HCT116 (cell line): ENCODE measurements at places on chromosomes 1 and 21. TPM values are rescaled to one million over a fixed set of nuclear protein-coding genes. Genes with fewer than 3 reads are reported as not detected.
A peak's percentile ranks its signal among the peaks of the same experiment; 100 is the strongest.

DNA sequence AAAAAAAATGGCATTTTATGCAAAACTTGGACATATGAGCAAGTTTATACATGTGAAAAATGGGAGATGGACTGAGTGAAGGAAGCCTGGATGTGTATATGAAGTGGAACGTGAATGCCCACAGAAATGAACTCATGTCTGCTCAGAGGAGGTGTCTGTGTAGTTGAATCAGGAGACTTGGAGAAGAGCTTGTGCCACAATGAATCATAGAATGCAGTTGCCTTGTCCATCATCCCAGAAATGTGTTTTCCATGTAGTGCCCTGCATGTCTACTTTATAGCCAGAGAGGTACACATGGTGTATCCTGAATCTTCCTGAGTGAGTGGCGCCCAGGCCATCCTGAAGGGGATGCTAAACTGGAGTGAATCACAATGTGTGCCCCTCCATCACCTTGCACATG, 2.6 kb upstream of the ILDR2 start:
- DNase-seq: no peak

DNA sequence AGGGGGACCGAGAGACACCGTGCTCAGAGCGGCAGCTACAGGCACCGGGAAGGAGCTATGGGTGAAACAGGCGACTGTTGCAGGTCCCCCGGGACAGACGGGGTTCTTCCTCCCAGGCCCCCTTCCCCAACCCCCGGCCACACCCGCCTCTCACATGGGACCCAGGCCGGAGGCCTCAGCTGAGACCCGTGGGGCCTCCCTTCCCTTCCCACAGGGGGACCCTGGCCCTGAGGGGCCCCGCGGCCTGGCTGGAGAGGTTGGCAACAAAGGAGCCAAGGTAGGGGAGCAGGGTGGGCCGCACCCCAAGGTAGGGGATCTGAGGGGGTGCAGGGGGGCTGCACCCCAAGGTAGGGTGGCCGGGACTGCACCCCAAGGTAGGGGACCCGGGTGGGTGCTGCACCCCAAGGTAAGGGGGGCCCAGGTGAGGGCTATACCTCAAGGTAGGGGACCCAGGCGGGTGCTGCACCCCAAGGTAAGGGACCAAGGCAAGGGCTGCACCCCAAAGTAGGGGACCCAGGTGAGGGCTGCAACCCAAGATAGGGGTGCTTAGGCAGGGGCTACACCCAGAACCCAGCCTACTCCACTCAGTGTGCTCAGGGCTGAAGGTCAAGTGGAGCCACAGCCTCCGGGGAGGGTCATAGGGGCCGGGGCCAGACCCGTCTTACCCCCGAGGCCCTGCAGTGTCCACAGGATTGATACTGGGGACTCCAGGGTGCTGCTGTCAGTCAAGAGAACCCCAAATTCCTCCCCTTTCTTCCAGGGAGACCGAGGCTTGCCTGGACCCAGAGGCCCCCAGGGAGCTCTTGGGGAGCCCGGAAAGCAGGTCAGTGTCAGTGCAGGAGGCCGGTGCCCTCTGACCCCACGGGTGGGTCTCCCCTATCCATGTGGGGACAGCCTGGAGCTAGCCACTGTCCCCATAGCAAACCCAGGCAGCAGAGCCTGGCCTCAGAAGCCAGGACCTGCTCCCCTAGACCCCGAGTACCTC, 22.7 kb downstream of the COL6A2 start:
- DNase-seq: no peak

GRCh38 chr1:241362350-241362749, 5.3 kb upstream of the RGS7 start:
- DNase-seq: no peak

GRCh38 chr1:224615861-224616755, at the start of gene CNIH3:
Gene CNIH3 (plus strand): TSS chr1:224616317. CDS start chr1:224617175, 858 bp downstream.
- no peak for DNase-seq

DNA sequence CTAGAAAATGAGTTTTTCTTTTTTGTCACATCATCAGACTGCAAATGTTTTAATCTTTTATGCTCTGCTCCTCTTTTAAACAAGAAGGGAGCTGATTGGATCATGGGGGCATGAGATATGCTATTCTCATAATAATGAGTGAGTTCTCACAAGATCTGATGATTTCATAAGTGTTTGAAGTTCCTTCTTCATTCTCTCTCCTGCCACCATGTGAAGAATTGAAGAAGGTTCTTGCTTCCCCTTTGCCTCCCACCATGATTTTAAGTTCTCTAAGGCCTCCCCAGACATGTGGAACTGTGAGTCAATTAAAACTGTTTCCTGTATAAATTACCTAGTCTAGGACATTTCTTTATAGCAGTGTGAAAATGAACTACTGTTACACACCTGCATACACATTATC, 218.2 kb downstream of the NRIP1 start:
- DNase-seq: no peak

DNA sequence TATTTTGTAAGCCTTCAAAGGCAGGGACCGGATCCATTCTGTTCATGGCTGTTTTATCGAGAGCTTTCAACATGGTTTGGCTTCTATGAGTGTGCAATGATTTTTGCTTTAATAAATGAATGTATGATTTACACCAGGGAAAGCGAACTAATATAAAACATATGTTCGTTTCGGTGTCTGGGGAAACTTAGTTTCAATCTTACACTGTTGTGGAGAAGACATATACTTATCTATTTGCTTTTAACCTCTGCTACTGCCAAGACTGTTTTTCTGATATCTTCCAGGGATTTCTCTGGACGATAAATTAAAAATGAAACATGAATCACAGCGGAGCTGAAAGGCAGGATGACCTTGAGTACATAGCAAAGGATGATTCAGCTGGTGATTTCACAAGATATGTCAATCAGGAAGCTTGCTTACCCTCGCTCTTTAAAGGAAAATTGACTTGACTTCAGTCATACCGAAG, 14.7 kb upstream of the CYYR1 start:
- DNase-seq: no peak

- DNase-seq: no peak
These were observed 133.6 kb upstream of the SLC45A1 start for GRCh38 chr1:8184301-8184700.

DNA sequence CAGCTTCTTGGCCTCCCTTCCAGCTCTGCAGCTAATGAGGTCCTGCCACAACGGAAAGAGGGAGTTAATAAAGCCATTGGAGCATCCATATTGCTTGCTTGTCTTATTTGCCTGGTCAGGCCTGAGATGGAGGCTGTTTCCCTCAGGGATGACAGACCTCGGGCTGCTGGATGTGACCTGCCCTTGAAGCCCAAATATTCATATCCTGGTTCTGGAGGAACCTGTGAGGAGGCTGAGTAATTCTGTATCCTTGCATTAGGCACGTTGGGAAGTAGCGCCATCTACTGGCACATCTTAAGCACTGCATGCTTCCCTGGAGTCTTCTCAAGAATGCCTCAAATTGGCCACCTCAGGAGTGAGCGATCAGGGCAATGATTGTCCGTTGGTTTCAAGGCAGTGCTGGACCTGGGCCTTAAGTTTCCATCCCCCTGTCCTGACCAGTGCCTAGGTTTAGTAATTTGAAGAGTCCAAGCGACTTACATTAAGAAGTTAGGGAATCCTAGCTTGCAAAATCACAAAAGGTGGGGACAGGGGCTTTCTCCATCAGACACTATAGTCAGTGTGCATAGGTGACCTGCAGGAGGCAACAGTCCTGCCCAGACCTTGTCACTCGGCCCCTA, 13.8 kb upstream of the NASP start:
- DNase-seq: peak; percentile 48

- DNase-seq: peak; percentile 52
These were observed 133.4 kb downstream of the COP1 start for GRCh38 chr1:176073524-176074157.

DNA sequence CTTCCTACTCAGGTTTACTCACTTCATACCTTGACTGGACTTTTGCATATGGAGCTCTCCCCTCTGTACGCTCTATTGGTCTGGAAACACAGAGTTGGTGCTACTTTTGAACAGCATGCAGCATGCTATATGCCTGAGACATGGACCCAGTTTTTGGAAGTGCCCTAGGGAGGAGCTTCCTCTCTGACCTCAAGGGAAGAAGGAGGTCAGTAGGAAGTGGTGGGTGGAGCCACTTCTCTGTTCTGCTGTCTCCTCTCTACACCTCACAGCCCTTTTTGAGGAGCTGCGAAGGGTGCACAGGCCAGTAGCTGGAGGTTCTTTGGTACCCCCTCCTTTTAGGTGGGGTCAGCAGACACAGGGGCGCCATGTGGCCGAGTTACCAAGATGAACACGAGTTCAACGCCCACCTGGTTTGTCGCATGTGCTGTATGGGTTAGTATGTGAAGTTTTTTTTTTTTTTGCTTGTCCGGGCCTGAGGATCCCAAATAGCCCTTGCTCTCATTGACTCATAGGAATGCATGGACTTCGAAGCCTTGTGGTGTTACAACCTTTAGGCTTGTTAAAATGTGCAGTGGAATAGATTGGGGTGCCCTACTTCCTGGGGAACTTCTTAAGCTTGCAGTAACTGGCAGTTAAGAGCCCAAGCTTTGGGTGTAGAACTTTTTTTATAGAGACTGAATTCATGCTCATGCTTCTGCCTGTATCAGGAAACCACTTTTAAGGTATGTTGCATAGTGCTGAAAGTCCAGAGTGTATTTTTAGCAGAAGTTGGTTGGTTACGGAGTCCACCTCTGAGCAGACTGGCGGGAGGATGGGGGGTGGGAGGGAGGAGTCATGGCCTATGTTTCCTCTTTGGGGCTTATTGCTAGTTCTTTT, 10.7 kb downstream of the MACF1 start:
- DNase-seq: no peak

- DNase-seq: no peak
These were observed 128.3 kb downstream of the NRDC start for GRCh38 chr1:51750218-51750617.

DNA sequence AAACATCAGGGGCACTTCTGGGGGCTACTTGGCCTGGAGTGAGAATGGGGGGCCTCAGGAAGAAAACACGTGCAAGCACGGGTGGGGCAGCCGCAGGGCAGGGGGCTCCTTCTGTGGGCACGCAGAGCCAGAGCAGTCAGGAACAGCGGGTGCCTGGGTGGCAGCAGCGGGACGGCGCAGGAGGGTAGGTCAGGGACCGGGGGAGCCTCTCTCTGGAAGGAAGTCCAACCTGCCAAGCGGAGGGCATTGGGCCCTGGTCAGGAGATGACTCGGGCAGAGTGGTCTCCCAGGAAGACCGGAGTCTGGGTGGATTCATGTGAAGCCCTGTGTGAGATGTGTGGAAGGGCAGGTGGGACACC, 27.1 kb downstream of the CTNNBIP1 start:
- DNase-seq: no peak

DNA sequence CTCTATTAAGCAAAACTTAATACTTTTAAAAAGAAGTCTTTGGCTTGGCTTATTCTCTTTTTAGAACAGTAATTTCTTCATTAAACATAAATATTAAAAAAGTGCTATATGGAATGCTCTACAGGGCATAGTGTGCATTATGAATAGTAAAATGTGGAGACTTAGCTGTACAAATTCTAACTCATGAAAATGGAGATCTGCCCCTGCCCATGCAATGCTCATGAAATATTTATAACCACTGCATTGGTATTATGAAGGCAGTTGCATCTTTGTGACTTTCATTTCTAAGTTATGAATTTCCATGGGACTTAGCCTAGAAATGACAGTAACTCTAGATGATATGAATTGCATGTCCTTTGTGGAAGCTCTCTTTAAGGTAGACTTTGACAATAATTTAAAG, 586.0 kb downstream of the PTBP2 start:
- DNase-seq: no peak

DNA sequence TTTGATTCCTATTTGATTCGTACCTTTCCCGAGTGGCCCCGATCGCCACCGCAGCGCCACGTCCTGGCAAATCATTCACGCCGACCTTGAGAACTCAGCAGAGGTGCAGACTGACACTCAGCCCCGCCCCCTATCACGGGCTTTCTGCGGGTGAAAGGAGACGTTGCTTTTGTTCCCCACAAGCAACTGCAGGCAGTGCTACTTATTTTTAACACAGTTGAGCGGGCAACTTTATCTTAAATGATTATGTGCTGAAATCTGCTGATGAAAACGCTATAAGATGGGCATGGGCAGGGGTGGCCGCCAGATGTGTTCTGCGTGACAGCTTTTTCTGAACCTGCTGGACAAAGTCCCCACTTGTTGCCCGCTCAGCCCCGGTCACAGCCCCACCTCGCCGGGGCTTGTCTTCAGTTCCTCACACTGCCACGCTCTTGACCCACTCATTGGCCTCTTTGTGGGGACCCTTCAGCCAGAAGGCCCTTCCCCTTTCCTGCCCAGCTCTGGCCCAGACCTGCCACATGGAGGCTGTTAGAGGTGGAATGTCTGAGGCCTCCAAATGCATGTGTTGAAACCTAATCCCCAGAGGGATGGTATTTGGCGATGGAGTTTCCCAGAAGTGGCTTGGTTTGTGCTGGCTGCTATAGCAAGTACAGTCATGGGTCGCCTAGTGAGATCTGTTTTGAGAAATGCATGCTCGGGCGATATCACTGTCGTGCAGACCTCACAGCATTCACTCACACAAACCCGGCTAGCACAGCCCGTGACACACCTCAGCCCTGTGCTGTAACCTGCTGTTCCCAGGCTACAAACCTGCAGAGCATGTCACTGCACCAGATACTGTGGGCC, 15.7 kb upstream of the PDXK start:
- no peak for DNase-seq

DNA sequence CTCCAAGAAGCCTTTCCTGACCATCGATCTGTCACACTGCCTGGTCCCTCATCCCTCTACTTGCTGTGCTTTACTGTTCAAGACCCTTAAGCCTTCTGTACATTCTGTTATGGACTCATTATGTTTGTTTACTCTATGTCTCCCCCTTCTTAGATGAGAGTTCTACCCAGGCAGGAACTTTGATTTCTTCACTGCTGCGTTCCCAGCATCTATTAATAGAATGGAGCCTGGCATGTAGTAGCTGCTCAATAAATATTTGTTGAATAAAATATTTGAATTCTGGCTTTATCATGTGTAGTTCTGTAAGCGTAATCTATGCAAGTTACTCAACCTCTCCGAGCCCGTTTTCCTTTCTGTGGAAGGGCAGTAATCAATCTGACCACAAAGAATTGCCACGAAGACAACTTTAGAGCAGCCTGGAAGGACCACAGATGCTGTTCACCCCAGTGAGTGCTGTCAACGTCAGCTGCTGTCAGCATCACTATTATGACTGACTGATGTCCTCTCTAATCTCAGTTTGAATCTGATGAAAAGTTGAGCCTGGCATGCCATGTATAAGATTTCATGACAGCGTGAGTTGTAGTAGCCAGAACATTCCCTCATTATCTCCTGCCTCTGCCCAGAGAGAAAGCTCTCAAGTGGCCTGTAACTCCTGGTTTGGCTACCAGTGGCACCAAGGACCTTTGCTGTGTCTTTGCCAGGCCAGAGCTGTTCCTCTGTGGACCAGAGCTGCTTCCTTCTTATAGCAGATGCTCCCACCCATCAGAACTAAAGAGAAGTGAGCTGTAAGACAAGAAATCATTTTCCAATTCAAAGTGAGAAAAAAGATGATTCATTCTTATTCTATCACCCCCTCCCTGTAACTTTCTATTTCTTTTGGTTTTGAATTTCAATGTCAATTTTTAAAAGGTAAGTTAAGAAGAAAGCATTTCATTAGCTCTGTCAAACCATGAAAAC, 94.5 kb downstream of the PRDM2 start:
- DNase-seq: no peak

Gene SELENBP1
- 0.42 TPM for total RNA-seq

Gene ZNF687
- total RNA-seq: 34.3 TPM

Gene VAV3
- total RNA-seq: not detected

Gene INAVA
- total RNA-seq: 18.8 TPM

Gene TCP10L
- 0.07 TPM for total RNA-seq

Gene PCSK9
- 39.6 TPM for total RNA-seq
